ENCODE measurements at places on chromosomes 7 and 10. TPM values are rescaled to one million over a fixed set of nuclear protein-coding genes. Genes with fewer than 3 reads are reported as not detected.

Gene HIF1AN
- 53.4 TPM for total RNA-seq

Gene SRRM3
- total RNA-seq, result not detected

Gene RARRES2
- total RNA-seq, result not detected

Gene SCART1
- total RNA-seq, result 5.9 TPM

Gene EPHA1
- total RNA-seq, result 23.8 TPM

Gene SEPTIN7
- total RNA-seq, result 202 TPM

Gene FAM241B
- total RNA-seq, result 9.2 TPM

Gene TMEM236
- 0.38 TPM for total RNA-seq

Gene LIPN
- total RNA-seq, result not detected

Gene GIMAP8
- 17.8 TPM for total RNA-seq

Gene CDH23
- 21.4 TPM for total RNA-seq

Gene SEMA3E
- total RNA-seq, result not detected

Gene LIPK
- not detected for total RNA-seq

Gene OR6B1
- total RNA-seq, result not detected

Gene OPN4
- not detected for total RNA-seq

GRCh38 chr7:83150310-83150709 lies 12.4 kb downstream of the PCLO start:
- no peak for DNase-seq

DNA sequence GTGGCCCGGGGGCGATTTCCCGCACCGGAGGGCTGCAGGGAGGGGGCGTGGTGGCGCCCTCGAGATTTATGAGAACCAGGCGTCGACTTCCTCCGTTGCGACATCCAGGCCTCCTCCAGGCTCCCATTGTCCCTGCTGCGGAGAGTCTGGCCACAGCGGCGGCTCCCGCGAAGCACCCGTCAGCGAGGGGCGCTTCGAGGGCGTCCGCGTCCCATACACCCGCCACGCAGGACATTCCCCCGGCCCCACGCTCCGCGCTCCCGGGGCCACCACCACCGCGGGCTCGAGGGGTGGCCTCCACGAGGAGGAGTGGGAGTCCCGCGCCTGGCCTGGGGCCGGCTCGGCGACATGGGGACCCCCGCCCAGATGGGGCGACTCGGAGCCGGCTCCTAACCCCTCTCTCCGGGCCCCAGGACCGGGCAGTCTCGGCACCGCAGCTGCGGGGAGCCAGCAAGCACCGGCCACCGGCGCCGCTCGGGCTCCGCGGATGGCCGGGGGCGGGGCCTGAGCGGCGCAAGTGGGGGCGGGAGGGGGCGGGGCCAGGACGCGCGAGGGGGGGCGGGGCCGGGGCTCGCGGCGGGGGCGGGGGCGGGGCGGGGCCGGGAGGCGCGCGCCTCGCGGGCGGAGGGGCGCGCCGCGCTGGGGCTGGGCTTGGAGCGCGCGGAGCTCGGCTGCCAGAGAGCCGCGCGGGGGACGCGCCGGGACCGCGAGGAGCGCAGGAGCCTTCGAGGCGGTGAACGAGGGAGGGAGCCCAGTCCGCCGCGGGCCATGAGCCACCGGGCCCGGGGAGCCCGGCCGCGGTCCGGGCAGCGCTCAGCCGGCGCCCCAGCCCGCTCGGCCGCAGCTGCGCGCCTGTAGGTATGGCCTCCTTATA lies at the start of gene SH2B2:
Gene SH2B2, plus strand, starts transcription at position 632 of the 874 bp plus-strand sequence. CDS start 13,683 bp downstream, outside the sequence.
- DNase-seq, result peak; percentile 36

DNA sequence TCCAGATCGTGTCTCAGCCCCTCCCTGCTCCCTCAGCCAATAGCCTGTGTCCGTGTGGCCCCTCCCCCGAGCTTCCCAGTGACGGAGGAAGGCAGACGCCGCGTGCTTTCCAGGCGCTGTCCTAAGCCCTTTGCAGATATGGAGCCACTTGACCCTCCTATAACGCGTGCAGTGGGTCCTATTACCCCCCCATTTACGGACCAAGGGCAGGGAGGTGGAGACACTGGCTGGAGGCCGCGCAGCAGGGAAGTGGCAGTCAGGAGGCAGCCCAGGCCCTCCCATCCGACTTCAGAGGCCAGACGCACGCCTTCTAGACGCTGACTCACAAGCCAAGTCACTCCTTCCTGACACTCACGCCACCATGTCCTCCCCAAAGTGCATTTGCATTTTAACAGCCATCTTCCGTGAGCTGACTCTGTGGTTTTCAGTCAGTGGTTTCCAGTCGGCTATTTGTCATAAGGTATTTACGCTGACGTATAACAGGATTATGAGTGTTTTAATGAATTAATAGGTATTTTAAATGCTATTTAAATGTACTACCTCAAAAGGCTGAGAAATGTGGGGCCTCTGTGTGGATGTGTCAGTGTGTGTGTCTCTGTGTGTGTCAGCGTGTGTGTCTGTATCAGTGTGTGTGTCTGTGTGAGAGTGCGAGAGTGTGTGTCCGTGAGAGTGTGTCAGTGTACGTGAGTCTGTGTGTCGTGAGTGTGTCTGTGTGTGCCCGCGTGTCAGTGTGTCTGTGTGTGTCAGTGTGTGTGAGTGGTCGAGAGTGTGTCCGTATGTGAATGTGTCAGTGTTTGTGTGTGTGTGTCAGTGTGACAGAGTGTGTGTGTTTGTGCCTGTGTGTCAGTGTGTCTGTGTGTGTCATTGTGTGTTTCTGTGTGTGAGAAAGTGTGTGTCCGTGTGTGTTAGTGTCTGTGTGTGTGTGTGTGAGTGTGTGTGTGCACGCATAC lies 92.0 kb upstream of the INSIG1 start:
- DNase-seq, result peak; percentile 87

- DNase-seq, result no peak
Measured at GRCh38 chr10:11086177-11086840, 68.6 kb downstream of the CELF2 start.

DNA sequence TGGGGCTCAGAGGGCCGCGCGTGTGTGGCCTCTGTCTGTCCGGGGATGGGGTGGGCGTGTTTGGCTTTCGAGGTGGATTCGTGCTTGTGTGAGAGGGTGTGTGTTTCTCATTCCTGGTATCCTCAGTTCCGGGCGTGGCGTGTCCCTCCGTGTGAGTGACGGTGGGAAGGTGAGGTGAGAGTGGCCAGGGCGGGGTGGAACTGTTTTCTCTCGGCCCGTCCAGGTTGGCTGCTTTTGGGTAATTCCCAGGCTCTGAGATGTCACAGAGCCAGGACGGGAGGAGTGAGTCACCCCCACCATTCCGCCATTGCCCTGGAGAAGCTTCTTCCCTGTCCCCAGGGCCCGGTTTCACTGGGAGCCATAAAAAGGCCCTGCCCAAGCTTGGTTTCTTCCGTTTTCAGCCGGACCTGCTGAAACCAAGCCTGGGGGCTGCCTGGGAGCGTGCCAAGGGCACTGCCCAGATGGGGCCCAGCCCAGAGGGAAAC lies 21.3 kb upstream of the CLDN4 start:
- DNase-seq, result no peak

- DNase-seq, result no peak
Measured at GRCh38 chr10:93471110-93471651, 11.0 kb downstream of the MYOF start.

DNA sequence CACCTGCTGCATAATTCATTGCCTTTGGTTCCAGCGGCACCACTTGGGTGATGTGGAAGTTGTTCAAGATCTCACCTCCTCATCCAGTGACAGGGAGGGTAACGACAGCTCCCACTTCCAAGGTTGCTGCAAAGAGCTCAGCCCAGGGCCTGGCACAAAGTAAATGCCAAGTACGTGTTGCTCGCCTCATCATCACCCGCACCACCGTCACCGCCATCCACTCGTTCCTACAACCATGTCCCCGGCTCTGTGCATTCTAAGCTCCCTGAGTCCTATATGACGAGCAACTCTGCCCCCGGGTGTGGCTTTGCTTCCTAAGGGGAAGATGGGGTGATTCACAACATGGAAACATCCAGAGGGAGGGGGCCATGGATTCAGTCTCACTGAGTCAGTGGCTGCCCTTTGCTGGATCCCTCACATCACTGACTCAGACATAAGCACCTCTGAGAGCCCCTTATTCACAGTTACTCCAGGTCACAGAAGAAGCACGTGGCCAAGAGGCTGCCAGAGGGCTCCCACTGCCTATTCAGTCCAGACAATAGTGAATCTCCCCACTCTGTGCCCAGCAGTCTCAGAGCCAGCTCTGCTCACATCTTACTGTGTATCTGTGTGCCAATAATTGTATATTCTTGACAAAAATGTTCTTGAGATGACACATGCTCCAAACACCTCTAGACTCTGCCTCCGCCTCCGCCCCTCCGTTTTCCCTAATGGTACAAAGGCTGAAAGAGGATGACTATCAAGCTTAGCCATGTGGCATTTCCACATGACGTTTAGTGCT lies 159.1 kb downstream of the GFRA1 start:
- no peak for DNase-seq

DNA sequence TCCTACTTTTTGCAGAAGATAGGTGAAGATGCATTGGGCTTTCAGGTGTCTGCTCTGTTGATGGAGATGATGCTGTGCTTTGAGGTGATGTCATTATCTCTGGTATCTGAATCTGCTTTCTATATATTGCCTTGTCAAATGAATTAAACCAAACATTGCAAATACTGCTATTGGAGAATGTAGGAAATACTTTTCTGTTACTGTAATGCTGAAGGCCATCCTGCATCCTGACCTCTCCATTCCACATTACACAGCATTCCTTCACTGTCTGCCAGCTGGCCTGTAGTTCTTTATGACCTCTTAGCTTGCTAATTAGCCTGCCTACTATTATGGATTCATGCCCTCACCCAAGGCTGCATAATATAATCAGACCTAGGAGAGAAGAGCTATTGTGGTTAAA lies 73.2 kb downstream of the VCL start:
- DNase-seq, result no peak

GRCh38 chr7:95317546-95317945 lies 6.8 kb downstream of the PON1 start:
- DNase-seq, result no peak

GRCh38 chr7:111531993-111532392 lies 30.3 kb downstream of the IMMP2L start:
- DNase-seq, result no peak

DNA sequence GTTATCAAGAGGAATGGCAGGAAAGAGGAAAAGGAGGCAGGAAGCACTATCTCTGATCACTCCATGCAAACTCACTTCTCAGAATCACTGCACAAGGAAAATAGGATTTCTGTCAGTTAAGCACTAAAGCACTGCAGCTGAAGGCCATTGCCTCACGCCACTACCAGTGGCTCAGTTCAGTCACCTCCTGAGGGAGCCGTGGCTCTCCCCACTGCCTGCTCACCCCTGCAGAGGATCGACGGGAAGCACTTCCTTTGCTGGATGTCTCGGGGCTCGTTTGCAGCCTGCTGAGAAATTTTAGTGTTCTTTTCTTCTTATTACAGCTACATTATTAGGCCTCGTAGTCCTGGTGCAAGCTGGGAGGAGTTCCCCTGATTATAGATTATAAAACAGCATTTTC lies 90.1 kb upstream of the ADCY1 start:
- no peak for DNase-seq

- DNase-seq, result no peak
Measured at GRCh38 chr7:140391634-140392033, 6.7 kb downstream of the SLC37A3 start.

DNA sequence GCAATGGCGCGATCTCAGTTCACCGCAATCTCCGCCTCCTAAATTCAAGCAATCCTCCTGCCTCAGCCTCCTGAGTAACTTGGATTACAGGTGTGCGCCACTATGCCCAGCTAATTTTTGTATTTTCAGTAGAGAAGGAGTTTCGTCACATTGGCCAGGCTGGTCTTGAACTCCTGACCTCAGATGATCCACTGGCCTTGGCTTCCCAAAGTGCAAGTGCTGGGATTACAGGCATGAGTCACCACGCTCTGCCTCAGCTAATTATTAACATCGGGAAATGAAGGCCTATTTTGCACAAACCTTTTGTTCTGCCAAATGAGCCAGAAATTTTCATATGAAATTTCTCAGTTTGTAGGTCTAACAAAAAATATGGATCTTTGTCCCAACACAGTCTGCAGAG lies 106.7 kb upstream of the ODAD2 start:
- no peak for DNase-seq

- no peak for DNase-seq
Measured at GRCh38 chr7:102914585-102914984, 1.8 kb downstream of the LRRC17 start.

GRCh38 chr7:107564553-107565298 lies 955 bp downstream of the DUS4L start:
- no peak for DNase-seq

DNA sequence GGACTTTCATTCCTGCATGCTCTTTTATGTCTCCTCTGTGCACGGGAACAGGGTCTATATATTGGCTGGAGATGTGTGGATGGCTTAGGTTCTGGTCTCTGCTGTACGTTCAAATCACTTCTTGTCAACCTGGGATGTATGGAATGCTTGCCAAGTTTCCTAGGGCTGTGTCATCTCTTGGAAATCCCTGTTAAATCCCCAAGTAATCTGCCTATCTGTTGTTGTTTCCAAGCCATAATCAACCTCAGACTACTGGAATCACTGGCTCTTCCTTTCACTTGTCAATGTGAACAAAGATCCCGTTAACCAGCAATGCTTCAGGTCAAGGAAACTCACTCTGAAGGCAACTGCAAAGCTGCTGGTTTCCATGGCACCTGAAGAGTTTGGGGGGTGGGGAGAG lies 93.3 kb upstream of the FAM171A1 start:
- DNase-seq, result no peak

DNA sequence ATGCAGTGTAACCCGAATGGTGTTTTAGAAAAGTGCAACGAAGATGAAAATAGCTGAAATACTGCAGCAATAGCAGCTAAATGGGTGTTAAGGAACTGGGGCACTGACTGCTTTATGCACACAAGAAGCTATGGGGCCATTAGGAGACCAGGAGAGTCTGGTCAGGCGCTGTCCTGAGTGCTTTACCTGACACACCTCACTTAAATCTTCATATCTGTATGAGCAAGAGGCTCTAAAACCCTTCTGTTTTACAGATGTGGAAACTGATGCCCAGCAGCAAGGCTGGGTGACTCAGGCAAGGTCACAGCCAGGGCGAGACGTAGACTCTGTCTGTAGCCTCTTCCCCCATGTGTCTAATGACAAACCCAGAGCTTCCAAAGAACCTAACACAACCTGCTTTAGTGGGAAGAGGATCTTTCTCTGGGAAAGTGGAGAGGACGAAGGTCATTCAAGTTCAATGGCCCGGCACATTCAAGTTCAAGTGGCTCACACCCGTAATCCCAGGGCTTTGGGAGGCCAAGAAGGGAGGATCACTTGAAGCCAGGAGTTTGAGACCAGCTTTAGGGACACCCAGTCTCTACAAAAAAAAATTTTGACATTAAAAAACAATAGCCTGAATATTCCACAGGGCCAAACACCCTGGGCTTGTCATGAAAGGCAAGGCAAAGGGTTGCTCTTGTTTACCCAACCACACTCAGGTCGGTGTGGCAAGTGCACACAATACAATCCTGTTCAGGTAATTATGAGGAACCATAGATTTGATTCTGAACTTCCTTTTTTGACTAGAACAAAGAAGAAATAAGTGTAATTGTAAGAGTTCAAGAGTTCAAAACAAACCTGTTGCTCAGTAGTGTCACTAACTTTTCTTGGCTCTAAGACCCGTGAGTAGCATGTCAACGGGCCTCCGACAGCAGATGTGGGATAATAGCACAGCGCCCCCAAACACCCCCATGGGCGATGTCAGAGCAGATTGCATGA lies 53.7 kb upstream of the KLF6 start:
- DNase-seq, result no peak
